ENCODE measurements at places on chromosomes 4 and X.
A peak's percentile ranks its signal among the peaks of the same experiment; 100 is the strongest.

DNA sequence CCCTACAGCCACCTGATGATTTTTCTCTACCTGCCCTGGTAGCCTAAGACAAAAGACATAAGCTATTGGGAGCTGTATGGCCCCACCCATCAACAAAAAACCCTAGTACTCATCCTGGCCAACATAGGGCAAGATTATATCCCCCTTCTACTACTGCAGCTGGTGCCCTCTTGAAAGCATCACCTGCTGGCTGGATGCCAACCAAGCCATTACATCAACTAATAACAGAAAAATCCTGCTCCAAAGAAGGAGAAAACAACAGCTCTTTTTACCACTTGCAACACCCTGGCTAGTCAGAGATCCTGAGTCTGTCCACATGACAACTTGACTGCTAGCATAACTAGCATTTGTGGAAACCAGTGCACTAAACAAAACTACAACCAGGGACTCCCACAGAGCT lies 43.6 kb upstream of the UPRT start:
- DNase-seq: no peak

- no peak for DNase-seq
Observed at GRCh38 chr4:78551420-78552351, at the start of gene ANXA3. ANXA3 (plus strand) TSS chr4:78551770; CDS start chr4:78554474, 2,704 bp downstream.

DNA sequence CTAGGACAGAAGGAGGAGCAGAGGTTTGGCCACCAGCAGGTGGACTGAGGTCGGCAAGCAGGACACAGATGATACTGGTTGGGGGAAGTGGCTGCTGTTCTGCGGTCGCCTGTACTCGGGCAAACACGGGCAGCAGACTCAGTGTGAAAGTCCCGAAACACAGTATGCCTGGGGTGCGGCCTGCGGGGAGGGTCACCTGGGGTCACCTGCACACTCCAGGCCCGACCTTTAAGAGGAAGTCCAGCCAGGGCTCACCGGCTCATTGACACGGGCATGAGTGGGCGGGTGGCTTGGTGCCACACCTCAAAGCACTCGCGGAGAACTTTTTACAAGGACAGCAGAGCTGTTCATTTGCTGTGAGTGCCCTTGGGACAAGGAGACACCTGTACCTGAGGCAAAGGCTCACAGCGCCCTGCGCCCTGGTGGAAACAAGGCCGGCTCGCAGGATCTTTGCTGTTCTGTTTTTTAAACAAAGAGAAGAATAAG lies 71.5 kb upstream of the MXD4 start:
- DNase-seq: no peak

DNA sequence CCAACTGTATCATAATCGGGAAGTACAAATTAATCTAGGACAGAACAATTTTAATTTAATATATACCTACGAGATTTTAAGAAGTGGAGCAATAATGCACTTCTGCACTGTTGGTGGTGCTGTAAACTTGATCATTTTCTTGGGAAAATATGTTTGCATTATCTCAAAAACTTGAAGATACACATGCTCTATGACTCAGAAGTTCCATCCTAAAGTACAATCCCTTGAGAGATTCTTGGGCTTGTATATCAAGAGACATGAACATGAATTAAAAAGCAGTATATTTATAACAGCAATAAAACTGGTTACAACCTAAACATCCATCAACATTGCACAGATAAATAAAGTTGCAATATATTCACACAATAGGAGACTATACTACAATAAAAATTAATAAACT lies 168.8 kb downstream of the CLCN4 start:
- DNase-seq: no peak

DNA sequence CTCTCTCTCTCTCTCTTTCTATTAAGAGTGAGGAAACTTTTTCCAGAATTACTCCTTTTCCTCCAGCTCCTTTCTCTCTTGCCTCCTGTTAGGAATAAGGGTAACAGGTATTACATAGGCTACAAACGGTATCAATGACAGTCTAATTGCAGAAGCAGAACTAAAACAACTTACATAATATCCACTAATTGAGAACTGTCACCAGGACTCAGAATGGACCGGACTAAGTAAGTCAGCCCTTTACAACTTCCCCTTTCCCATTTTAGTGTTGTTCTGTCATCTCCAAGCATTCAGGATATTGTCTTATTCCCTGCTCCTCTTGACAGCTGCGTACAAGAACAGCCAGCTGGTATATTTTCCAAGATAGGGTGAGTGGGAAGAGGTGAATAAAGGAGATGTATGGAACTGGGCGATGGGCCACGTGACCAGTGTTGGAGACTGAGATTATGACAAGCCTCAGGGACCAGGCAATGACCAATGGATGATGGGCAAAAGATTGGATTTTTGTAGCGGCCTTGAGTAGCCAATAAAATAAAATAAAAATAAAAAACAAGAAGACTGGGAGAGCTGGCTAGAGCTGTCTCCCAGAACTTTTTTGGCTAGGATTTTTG lies 2.3 kb upstream of the FNIP2 start:
- no peak for DNase-seq

DNA sequence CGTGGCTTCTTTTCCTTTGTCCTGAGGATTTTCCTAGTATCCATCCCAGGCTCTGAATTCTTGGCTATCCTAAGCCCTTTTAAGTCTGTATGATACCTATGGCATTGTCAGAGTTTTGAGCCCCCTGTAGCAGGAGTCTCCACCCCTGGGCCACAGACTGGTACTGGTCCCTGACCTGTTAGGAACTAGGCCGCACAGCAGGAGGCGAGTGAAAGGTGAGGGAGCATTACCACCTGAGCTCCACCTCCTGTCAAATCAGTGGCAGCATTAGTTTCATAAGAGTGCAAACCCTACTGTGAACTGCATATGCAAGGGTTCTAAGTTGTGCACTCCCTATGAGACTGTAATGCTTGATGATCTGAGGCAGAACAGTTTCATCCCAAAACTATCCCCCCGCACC lies 216.1 kb downstream of the RAPGEF2 start:
- DNase-seq: no peak

GRCh38 chrX:53317365-53318069 lies 36.1 kb upstream of the IQSEC2 start:
- no peak for DNase-seq

GRCh38 chr4:78457751-78458150 lies 93.8 kb upstream of the ANXA3 start:
- no peak for DNase-seq

DNA sequence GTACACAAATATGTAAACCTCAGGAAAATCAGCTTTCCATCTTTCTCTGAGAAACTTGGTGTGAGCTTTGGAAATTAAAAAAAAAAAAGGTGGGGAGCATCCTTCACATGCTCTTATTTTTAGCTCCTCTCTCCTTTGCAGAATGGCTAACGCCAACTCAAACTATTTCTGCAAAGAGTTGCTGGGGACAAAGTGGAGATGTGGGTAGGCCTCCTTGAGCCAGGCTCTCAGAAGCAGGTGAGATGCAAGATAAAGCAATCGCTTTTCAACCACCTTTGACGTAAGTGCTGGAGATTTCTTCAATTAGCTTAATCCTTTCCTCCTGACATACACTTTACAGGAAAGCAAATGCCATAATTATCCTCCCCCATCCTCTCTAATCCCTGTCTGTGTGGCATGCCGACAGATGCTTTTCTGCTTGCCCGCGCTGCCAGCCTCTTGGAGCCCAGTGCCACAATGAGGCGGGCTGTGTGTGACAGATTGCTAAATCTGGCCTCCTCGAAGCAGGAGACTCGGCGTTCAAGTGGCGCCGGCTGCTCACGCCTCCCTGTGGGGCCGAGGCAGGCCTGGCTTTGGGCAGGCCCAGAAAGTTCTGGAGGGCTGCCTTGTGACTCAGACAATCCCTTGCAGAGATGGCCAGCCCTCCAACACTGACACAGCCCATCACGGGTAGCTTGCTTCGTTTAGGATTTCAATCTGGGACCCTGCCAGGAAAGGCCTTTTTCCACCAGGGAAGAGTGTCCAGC lies 64.9 kb upstream of the SOD3 start:
- DNase-seq: peak; percentile 47

DNA sequence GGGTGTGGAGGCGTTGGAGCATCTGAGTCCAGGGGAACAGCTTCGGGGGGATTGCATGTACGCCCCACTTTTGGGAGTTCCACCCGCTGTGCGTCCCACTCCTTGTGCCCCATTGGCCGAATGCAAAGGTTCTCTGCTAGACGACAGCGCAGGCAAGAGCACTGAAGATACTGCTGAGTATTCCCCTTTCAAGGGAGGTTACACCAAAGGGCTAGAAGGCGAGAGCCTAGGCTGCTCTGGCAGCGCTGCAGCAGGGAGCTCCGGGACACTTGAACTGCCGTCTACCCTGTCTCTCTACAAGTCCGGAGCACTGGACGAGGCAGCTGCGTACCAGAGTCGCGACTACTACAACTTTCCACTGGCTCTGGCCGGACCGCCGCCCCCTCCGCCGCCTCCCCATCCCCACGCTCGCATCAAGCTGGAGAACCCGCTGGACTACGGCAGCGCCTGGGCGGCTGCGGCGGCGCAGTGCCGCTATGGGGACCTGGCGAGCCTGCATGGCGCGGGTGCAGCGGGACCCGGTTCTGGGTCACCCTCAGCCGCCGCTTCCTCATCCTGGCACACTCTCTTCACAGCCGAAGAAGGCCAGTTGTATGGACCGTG lies 2.2 kb downstream of the AR start:
- DNase-seq: no peak
